ENCODE measurements at places on chromosomes 6 and 20. TPM values are rescaled to one million over a fixed set of nuclear protein-coding genes. Genes with fewer than 3 reads are reported as not detected.

DNA sequence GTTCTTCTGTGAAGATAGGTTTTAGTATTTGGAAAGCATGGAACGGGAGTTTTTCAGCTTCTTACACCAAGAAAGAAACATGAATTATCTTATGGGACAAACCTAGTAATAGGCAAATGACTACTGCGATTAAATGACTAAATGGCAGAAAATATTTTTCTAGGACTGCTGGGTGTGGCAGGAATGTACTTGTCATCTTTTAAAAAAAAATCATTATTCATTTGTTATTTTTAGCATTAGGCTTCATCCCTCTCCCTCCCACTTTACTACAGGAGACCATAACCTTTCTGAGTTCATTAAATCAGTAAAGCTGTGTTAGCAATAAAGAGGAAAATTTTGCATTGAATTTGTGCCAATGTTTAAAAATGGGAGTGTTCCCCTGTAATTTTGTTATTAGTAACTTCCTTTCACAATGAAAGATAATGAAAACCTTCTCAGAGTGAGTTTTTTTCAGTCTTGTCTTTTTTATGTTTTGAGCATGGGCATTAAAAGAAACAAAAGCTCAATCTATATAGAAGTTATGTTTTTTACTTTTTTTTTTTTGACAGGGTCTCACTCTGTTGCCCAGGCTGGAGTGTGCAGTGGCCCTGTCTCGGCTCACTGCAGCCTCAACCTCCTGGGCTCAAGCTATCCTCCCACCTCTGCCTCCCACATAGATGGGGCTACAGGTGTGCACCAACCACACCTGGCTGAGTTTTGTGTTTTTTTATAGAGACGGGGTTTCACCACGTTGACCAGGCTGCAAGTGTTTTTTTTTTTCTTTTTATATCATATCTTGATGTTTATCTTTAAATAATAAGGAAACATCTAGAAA lies 105.6 kb upstream of the CLDN20 start:
- DNase-seq: no peak

The LAMA2 gene
- 14.2 TPM for total RNA-seq

DNA sequence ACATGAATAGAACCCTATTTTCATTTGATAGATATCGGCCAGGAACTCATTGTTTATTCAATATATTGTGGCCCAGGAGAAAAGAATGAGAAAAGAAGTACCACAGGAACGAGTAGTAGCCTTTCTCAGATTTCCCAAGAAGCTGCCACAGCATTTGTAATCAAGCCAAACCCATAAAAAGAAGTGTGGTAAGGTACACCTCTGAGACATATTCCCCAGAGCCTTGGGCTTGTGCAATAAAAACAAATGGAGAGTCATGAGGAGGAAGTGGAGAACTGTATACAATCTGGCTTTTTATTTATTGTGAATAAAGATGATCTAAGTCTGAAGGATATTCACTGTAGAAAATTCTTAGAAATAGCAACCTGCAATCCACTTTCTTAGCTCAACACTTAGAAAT lies 36.7 kb downstream of the KIF6 start:
- no peak for DNase-seq

DNA sequence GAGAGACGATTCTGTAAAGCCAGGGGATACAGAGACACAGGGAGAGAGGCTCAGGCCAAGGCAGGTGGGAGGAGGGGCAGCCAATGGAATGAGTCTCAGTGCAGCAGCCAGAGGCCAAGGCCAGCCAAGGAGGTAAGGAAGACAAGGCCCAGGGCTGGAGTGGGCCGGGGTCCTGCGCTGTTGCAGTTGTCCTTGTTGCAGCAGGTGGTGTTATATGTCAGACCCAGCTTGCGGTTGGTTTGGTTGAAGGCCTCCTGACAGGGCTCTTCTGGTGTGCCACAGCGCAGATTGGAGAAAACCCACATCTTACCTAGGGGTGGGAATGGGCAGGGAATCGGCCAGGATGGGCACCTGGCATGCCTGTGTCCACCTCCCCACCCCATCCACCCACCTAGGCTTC lies 2.5 kb downstream of the LY6G6C start:
- DNase-seq: peak; percentile 54

The STK4 gene
- total RNA-seq: 120 TPM

- DNase-seq: no peak
Observed at GRCh38 chr6:37477191-37477590, 22.5 kb downstream of the CCDC167 start.

GRCh38 chr6:30060606-30061091 lies 416 bp upstream of the POLR1H start:
- peak; percentile 85 for DNase-seq

GRCh38 chr6:42933205-42933604 lies 3.9 kb downstream of the CNPY3 start:
- DNase-seq: no peak

DNA sequence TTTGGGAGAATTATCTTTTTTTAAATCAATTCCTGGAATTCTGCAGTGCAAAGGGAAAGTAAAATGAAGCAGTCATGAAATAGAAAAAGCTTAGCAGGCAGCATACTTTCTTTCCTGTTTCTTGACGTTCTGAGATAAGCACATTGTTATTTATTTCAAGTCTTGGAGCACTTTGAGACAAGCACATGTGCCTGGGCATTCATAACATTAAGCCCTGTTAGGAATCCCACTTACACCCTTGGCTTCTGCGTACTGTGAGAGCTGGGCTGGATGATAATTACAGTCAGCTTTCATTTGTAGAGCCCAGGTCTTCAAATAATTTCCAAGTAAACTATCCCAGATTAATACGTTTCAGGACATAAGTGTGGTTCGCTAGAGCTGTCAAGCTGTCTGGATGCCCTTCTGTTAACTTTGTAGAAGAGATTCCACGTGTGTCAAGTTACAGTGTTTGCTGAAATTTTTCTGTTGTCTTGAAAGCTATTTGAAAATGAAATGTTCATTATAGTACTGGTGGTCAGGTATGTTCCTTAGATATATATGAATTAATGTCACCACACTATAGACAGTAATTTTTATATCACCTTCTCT lies 8.9 kb downstream of the FARS2 start:
- DNase-seq: no peak

GRCh38 chr6:132937466-132937906 lies 123.1 kb downstream of the RPS12 start:
- DNase-seq: no peak

GRCh38 chr6:73774311-73774774 lies 78.3 kb downstream of the CD109 start:
- no peak for DNase-seq

GRCh38 chr6:168179133-168179532 lies 100.1 kb upstream of the FRMD1 start:
- DNase-seq: no peak

GRCh38 chr6:15430931-15431405 lies 185.1 kb downstream of the JARID2 start:
- no peak for DNase-seq

DNA sequence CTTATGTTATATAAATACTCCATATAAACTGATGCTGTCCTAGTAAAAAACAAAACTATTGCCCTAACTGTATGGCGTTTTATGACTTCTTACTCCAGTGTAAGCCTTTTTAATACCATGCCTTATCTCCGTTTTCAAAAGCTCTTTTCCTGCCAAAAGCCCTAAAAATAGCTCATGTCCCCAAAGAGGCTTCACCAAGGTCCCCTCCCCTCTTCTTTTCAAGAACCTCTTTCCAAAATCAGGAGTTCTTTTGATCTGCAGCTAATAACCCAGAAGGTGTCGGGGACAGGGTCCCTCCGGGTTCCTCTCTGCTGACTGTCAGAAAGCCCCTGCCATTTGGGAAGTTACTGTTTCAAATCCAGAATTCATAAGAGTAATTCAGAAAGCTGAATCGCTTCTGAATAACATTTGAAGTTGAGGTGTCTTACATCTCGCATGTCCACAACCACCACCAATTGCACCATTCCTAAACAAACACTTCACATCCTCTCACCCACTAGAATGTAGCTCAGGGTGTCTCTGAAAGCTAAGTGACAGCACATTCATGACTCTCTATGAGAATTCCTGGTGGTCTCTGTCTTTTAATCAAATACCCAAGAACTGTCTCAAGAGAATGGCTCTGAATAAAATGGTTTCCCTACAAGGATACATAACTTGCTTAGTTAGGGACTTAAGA lies 13.3 kb downstream of the TASP1 start:
- DNase-seq: no peak

The NT5DC1 gene
- 47.5 TPM for total RNA-seq

The BPIFA1 gene
- not detected for total RNA-seq

DNA sequence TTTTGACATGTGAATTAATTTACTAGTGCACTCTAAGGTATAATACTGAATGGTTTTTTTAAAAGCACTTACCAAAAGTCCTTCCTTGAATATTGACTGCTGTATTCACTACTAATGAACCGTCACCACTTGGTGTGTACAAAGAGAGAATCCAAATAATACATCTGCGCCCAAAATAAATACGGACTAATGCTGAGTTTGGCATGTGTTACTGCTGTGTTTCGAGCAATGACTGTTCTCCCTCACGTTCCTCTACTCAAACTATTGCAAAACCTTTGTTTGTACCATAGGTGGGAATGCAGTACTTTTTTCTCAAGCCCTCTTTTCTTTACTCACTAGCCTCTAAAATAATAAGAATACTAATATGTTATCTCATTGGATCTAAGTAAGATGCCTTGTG lies 305.5 kb downstream of the QKI start:
- no peak for DNase-seq

The TMEM217 gene
- total RNA-seq: 2.3 TPM

DNA sequence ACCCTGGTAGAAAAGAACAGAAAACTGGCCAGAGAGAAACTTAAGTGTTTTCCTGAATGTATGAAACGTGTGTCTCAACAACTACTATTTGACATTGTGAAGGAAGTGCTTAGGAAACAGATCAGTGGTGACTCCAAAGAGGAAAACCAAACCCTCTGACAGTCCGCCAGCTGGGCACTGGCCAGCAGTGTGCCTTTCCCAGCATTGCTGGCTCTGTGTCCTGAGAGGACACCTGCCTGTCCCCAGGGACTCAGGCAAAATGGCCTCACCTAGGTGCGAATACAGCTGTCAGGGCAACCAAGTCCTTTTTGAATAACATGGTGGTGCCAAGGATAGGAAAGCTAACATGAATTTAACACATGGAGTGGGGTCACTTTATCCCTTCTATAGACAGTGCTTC lies 72.5 kb downstream of the NDUFAF5 start:
- DNase-seq: no peak

DNA sequence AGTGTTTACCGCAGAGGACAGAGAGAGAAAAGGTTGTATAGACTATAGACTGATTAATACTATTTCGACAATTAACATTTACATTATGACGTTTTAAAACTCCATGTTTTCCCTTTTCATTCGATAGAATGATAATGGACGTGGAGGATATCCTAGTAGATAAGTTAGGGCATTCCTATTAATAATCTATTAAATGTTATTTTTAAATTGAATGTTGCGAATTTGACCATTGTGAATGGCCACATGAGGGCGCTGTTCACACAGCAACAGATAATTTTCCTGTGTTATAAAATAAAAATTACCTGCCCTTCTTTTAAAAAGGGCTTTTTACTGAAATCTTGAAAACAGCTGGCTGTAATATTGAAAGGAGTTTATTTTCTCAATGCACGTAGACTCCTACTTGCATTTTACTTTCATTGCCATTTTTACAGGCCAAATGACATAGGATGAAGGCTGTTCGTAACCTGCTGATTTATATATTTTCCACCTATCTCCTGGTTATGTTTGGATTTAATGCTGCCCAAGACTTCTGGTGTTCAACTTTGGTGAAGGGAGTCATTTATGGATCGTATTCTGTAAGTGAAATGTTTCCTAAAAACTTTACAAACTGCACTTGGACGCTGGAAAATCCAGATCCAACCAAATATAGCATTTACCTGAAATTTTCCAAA lies 3.3 kb downstream of the ADGRB3 start:
- DNase-seq: no peak

DNA sequence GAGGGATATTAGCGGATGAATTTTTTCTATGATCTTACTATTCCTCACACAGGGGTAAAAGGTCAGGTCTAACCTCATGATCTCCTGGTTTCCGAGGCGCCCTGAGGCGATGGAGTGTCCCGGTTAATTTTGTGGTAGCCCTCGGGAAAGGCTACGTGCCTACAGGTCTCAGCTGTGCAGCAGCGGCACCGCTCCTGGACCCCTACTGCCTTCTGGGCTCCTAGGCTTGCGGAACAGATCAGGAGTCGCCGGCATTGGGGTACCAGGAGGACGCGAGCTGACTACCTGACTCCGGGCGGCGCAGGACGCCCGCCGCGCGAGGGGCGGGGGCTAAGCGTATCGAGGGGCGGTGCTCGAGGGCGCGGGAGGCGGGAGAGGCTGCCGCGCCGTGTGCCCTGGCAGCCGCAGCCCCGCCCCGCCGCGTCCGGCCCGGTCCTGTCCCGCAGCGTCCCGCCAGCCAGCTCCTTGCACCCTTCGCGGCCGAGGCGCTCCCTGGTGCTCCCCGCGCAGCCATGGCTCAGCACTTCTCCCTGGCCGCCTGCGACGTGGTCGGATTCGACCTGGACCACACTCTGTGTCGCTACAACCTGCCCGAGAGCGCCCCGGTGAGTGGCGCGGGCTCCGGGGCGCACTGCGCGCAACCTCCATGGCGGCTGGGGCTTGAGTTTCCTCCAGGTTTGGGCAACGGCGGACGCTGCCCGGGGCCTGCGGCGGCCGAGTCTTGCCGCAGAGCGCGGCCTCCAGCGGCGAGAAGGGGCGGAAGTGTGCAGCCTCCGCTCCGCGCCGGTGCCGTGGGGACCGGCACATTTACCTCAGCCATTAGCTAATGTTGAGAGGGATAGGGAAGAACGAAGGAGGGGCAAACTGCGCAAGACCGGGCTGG lies at the start of gene NT5DC1:
Gene NT5DC1, plus strand, starts transcription at position 435 of the 883 bp plus-strand sequence. Its CDS starts 78 bp downstream, at position 513.
- peak; percentile 97 for DNase-seq

DNA sequence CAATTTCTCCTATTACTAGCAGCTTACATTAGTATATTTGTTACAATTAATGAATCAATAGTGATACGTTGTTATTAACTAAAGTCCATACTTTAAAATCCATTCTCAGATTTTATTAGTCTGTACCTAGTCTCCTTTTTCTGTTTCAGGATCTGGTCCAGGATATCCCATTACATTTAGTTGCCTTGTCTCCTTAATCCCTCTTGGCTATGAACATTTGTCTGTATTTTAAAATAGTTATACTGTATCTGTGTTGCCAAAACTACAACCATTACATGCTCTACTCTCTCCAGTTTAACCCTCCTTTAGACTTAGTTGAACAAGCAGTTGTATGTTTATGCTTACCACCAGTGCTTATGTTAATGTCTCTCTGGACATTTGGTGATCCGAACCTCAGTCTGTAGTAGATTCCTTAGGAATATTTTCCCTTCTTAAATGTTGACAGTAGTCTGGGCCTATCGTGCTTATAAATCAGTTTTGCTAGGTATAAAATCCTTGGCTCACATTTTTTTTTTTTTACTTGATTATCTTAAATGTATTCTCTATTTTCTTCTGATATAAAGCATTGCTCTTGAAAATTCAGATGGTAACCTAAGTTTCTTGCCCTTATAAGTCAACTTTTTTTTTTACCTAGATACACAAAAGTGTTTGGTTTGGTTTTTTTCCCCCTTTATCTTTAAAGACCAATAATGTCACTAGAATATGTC lies 12.2 kb downstream of the ALDH5A1 start:
- DNase-seq: no peak
